ENCODE measurements at places on chromosomes 7 and 10.
A peak's percentile ranks its signal among the peaks of the same experiment; 100 is the strongest.

- no peak for DNase-seq
Observed at GRCh38 chr10:23818484-23818883, 379.6 kb downstream of the OTUD1 start.

DNA sequence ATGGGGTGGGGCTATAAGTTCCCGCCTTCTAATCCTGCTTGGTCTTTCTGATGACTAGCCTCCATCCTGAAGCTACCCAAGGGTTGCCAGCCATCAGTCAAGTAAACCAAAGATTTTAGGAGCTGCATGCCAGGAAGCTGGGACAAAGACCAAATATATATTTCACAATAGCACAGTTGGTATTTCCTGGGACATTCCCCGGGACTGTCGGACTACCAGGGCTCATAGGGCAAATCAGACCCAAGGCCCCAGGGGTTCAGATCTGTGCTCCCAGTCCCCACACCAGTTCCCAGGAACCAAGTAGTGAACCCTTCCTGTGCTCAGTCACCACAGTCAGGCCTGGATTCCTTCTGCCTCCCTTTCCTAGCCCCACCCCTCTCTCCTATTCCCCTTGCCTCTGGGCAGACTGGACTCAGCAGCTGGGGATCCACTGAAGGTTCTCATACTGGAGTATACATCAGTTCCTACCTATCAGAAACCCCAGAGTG, 5.7 kb upstream of the CXCL12 start:
- DNase-seq = no peak

- no peak for DNase-seq
Observed at GRCh38 chr10:32684291-32684690, 238.4 kb downstream of the CCDC7 start.

- DNase-seq = peak; percentile 13
Observed at GRCh38 chr7:101816595-101817470, 593 bp upstream of the CUX1 start.

DNA sequence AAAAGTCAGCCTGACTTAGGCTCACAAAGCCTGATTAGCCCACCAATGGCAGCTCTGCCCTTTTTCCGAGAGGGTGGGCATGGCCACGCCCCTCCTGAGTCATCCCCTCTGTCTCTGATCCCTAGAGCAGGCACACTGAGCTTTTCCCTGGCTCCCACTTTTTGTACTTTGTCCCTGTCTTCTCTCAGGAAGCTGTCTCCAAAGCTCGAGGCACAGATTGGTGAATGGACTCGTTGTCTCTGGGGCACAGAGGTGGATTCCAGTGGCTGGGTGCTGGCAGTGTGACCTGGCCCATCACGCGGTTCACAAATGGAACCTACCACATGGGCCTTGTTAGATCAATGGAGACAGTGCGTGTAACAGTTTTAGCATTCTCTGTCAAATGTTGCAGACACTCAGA, 313.5 kb downstream of the WDR37 start:
- peak; percentile 22 for DNase-seq

- DNase-seq = no peak
Observed at GRCh38 chr7:36346260-36346831, 43.3 kb upstream of the ANLN start.

DNA sequence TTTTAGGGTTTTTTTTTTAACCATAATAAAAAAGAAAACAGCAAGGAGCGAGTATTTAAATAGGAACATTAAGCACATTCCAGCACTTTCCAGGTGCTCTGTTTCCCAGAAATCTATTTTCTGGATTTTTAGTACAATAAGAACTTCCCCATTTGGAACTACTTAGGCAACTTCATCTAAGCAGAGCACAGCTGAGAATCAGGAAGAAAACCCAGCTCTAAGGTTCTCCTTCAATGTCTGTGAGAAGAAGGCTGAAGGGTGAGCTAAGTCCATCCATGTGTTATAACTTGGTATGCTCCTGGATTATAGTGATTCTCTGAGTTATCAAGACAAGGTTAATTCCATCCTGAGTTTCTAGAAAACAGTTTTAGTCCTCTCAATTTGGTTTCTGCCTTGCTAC, 181.9 kb downstream of the CYP26A1 start:
- DNase-seq = no peak

DNA sequence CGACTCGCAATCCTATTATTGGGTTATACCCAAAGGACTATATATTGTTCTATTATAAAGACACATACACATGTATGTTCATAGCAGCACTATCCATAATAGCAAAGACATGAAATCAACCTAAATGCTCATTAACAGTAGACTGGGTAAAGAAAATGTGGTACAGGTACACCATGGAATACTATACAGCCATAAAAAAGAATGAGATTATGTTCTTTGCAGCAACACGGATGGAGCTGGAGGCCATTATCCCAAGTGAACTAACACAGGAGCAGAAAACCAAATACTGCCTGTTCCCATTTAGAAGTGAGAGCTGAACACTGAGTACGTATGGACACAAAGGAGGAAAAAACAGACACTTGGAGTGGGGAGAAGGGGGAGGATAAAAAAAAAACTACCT, 536.8 kb upstream of the DPP6 start:
- DNase-seq = no peak

GRCh38 chr7:26862834-26863233, 1.6 kb downstream of the SKAP2 start:
- no peak for DNase-seq

All from pons (tissue), 1 donor.